ENCODE measurements at places on chromosomes 4 and X.

GRCh38 chr4:129926936-129927335 is 831.0 kb downstream of the C4orf33 start:
- DNase-seq: no peak

GRCh38 chrX:109911046-109911445 is 91.9 kb upstream of the TMEM164 start:
- no peak for DNase-seq

- DNase-seq: peak; percentile 15
Observed at GRCh38 chrX:153494541-153495361, at the start of gene BGN. Gene BGN (plus strand): TSS chrX:153494980. CDS start chrX:153504632, 9,652 bp downstream.

DNA sequence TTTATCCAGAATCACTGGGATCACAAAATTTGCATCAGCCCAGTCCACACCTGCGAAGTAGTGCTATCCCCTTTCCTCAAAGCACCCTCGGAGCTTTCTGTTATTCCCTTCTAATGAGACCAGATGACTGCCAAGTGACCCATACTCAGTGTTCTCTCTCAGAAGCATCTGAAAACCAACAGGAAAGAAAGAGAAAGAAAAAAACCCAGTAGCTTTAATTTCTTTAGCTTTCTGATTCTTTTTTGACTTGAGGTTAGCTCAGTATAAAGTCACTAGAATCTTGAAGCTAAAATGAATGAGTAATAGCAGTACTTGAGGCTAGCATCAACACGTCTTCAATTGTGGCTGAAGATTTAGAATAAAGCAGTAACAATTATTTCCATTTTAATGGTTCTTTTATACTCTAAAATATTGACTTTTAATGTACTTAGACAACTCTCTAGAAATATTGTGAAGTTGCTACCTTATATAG is 124.4 kb downstream of the ANK2 start:
- DNase-seq: no peak

GRCh38 chr4:128006592-128006991 is 41.4 kb downstream of the ABHD18 start:
- DNase-seq: peak; percentile 76

DNA sequence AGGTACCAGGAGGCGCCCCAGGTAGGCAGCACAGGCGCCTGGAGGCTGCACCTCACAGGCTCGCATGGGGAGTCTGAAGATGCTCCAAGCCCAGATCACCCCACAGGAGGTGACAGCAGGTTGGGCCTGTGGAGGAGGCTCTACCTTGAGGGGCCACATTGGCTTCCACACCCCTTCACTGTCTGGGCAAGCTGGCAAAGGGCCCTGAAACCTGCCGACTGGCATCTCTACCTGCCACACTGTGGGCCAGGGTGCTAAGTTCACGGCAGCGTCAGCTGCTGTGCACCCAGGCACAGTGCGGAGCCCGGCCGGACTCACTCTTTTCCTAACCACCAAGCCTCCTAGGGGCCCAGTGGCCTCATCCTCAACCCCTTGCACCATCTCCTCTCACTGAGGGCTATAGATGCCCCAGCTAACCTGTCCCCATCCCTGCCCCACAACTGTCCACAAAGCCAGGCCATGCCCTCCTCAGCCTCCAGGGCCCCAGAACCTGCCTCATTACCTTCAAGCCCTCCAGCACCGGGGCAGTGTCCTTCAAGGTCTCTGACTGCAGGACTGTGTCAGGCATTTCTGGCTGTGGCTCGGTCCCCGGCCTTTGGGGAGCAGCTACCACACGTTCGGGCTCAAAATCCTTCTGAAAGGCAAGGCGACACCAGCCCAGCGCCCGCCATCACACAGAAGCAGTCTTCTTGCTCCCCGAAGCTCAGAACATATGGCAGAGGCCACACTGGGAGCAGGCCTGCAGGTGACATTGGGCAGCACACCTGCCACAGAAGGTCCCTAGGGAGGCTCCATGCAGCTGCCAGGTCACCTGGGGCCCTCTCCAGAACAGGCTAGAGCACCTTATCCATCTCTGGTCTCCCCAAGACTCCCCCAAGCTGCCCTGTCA is 28.8 kb downstream of the FGFR3 start:
- no peak for DNase-seq

DNA sequence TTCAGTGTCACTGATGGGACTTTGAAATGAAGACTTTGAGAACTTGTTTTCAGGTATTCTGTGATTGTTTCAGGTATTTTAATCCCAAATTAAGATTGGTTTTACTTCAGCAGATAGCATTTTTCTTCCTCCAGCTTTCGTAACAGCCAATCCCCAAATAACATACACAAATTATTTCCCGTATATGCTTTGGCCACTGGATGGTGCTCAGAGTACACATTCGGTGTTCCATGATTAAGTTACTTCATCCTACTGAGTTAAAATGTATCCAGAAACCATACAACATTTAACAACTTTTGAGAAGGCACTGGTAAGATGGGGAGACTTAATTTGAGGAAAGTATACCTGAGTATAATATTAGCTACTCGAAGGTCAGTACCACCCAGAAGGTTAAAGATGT is 233.4 kb upstream of the FAM47A start:
- DNase-seq: peak; percentile 31

- peak; percentile 70 for DNase-seq
Observed at GRCh38 chr4:186820391-186820891, 96.8 kb upstream of the FAT1 start.

GRCh38 chrX:29315931-29316330 is 728.7 kb downstream of the IL1RAPL1 start:
- DNase-seq: no peak

DNA sequence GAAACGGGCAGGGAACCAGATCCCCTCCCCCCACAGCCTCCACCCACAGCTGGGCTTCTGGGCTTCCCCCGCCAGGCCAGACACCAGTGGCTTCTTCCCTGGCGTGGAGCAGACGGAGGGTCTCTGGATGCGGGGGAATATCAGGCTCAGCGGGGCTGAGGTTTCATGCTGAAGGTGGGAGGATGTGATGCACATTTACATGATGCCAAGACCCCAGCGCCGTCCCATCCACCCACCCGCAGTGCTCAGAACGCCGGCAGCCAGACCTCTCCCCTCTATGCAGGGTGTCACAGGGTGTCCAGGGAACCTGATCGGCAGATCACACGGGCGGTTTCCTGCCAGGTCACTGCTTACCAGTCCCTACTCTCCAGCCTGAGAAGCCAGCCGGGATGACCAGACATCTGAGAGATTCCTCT is 12.8 kb upstream of the TNIP2 start:
- no peak for DNase-seq

- DNase-seq: no peak
Observed at GRCh38 chr4:113316879-113317278, 267.4 kb downstream of the ANK2 start.

DNA sequence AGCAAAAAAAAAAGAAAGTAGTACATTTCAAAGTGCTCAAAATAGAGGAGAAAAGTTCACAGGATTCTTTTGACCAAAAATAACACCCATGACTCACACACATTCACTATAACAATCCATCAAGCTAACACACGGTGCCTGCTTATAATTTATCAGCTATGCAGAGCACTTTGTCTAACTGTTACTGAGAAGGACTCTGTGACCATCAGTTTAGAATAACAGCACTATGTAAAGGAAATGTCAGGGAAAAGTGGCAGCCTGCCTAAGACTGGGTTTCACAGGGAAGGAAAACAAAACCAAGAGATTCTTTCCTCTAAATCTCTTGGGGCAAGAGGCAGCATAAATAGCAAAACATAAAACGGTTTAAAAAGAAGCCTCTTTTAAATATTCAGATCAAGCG is 54.8 kb downstream of the CCDC149 start:
- peak; percentile 58 for DNase-seq

GRCh38 chr4:43457866-43458265 is 565.4 kb downstream of the GRXCR1 start:
- peak; percentile 31 for DNase-seq

DNA sequence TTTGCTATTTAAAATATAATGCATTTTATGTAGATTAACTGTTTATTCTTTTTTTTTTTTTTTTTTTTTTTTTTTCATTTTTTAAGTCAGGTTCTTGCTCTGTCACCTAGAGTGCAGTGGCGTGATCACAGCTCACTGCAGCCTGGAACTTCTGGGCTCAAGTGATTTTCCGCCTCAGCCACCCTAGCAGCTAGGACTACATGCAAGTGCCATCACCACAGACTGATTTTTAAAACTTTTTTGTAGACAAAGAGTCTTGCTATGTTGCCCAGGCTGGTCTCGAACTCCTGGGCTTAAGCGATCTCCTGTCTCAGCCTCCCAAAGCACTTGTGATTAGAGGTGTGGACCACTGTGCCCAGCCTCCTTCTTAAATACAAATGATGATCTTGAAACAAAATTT is 159.9 kb downstream of the CAMK2D start:
- no peak for DNase-seq

- DNase-seq: peak; percentile 52
Observed at GRCh38 chr4:138494931-138495330, 252.8 kb upstream of the SLC7A11 start.

DNA sequence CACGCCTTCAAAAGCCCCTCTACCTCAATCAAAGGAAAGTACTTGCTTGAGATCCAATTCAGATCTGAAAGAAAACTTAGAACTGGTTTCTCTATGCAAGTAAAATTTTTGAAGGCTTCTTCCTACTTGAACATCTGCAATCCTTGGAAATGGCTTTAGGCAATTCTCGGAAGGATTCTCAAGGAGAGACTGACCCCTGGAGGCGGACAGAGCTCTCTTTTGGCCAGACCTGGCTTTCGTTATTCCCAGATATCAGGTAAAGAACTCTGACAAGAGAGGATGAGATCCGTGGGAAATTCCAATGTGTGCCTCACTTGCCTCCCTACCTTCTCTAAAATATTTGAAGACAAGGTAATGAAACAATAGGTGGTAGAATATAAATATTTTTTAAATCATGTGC is 670.3 kb upstream of the FAM241A start:
- peak; percentile 54 for DNase-seq

GRCh38 chrX:19955306-19955705 is 35.6 kb downstream of the BCLAF3 start:
- DNase-seq: no peak

GRCh38 chr4:89834486-89835209 is 2.3 kb downstream of the SNCA start:
- DNase-seq: no peak

DNA sequence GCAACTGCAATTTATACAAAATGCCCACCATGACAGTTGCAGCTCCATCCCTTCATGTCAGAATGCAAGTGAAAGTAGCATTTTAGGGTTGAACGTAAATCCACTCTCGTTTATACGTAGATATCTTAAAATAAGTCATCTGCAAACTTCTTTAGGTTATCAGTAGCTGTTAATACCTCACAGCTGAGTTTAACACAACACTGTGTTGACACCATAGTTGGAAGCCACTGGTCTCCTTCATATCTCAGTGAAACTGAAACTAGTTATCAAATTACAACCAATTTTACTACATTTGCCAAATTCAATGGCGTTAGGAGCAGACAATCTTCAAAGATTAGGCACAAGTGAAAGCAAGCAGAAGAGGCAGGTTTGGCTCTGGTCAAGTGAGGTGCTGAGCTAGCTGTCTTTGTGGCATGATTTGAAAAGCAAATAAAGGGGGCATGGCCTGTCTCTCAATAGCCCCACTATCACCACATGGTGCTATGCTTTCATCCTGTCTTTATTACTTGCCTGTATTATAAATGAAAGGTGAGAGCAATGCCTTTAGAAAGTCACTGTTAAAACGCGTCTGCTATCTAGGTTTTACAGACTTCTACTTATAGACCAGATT is 12.3 kb downstream of the PPP3CA start:
- peak; percentile 51 for DNase-seq

DNA sequence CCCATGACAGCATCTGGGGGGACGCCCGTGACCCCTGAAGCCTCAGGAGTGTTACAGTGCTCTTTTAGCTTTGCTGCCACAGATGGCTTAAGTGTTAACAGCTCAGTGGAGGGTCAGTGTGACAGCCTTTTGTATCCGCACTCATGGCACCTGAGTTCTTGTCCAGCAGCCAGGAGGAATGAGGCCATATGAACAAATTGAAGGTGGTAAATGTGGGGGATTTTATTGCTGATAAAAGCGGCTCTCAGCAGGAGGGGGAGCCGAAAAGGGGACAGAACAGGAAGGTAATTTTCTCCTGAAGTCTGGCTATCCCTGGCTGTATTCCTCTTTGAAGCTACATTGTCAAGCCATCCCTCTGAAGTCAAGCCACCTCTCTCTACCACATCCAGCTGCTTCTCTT is 441.0 kb downstream of the RAPGEF2 start:
- no peak for DNase-seq
